Caki2 (cell line): ENCODE measurements at places on chromosomes 12 and 14.

GRCh38 chr12:63989301-63989845, 144.9 kb downstream of the SRGAP1 start:
- peak; percentile 96 for DNase-seq

GRCh38 chr14:90405101-90405500, 8.3 kb downstream of the CALM1 start:
- peak; percentile 93 for DNase-seq

- no peak for DNase-seq
Observed at GRCh38 chr14:105765893-105766614, 239.7 kb downstream of the TMEM121 start.

- DNase-seq = no peak
Observed at GRCh38 chr12:104055686-104056388, 5.8 kb upstream of the GLT8D2 start.

GRCh38 chr14:79730953-79731352, 480.4 kb downstream of the DIO2 start:
- no peak for DNase-seq

- DNase-seq = peak; percentile 63
Observed at GRCh38 chr12:92136965-92137721, 8.5 kb downstream of the BTG1 start.
